Suppressor macrophage treated with lipopolysaccharide for 1 hour (primary cell): ENCODE measurements at places on chromosomes 5 and 9.

DNA sequence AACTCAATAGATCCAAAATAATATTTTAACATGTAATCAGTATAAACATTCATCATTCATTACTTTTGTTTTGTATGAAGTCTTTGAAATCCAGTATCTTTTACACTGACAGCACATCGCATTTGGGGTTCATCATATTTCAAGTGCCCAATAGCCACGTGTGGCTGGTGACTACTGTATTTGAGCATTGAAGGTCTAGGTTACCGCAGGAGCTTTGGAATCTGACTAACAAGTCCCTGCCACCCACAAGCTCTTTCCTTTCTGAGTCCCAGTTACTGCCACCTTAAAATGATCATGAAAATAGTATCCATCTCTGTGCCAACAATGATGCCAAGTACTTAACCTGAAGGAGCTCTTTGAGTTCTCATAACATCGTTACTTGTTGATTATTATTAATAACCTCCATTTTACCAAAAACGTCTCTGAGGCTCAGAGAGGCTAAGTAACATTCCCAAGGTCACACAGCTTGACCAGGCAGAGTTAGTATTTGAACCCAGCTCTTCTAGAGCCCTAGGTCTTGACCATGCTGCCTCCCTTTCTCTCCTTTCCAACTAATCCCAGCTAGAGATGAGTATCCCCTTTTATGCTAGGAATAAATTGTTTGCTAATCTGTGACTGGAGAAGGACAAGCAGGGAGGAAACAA is 24.2 kb downstream of the ARHGEF37 start:
- no peak for DNase-seq

DNA sequence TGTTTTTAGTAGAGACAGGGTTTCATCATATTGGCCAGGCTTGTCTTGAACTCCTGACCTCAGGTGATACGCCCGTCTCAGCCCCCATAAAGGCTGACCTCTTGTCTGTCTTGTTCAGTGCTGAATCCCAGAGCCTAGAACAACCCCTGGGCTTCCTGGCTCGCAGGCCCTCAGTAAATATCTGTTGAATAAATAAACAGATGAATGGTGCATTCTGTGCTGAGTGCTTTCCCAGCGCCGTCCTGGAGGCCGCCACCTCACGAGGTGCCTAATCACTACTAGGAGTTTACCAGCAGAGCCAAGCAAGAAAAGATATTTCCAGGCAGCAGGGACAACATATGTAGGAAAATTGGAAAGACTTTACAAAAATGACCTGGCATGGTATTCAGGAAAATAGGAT is 88.5 kb downstream of the SNX24 start:
- DNase-seq = no peak

GRCh38 chr9:135522137-135522877 is 1.1 kb downstream of the LCN1 start:
- DNase-seq = no peak

DNA sequence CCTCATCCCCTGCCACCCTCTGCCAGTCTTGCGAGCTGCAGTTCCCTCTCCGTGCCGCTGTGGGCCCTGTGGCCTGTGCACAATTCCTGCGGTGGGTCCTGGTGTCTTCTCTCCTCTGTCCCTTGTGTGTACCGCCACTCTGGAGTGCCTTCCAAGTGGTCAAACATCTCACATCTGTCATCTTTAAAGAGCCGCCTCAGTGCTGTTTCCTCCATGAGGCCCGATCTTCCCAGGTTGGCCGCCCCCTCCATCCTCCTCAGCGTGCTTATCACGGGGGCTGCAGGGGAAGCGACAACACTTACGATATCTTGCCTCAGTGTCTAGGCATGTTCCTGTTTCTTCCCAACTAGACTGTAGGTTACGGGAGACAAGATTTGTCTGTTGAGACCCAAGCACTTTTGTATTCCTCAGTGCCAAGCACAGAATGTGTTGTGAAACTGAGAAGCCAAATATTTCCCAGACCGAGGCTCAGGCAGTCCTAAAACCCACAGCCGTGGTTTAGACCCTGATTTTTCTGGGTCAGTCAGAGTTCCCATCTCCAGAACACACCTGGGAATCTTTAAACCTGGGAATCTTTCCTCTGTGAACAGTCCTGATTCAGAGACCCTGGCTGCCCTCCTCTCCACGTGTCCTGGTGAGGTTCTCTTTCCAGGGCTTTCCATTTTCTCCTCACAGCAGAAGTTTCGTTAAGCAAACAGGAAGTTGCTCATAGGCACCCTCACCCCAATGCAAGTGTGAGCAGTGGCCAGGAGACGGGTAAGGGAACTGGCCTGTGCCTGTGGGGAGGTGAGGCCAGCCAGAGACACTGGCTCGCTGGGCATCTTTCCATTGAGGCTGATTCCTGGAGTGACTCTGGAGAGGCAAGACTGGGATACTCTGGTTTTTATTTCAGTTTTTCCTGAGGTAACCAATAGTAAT is 28.8 kb downstream of the SLC46A2 start:
- peak; percentile 95 for DNase-seq

DNA sequence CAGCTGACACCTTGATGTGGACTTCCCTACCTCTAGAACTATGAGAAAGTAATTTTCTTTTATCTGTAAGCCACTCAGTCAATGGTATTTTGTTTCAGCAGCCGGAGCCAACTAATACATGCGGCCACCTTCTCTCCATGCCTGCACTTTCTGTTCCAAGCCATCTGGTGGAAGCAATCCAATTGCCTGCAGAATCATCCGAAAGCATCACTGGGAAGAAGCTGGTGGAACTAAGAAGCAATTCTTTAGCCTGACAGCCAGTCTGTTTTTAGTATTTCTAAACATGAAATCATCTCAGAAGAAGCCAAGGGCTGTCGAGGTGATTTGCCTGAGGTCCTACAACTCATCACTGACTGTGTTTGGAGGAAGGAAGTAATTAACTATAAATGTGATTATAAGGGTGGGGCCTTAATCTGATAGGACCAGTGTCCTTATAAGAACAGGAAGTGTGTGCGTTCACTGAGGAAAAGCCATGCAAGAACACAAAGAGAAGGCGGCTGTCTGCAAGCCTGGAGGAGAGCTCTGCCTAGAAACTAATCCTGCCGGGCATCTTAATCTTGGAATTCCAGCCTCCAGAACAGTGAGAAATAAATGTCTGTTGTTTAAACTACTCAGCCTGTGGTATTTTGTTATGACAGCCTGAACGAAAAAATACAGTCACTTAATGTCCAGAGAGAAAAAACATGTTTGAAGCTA is 49.1 kb downstream of the NXNL2 start:
- peak; percentile 15 for DNase-seq

DNA sequence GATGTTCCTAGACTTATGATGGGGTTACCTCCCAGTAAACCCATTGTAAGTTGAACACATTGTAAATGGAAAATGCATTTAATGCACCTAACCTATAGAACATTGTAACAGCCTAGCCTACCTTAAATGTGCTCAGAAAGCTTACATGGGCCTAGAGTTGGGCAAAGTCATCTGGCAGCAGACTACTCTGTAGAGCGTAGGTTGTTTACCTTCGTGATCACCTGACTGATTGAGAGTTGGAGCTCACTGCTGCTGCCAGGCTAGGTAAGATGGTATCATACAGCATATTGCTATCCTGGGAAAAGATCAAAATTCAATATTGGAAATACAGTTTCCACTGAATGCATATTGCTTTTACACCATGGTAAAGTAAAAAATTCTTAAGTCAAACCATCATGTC is 95.4 kb downstream of the HTR4 start:
- no peak for DNase-seq

GRCh38 chr5:31197183-31197582 is 3.7 kb downstream of the CDH6 start:
- no peak for DNase-seq

- no peak for DNase-seq
Measured at GRCh38 chr9:110897943-110898342, 140.3 kb downstream of the LPAR1 start.
